ENCODE measurements at places on chromosomes 5 and 9.

- DNase-seq, result no peak
Measured at GRCh38 chr5:73278693-73279092, 105.7 kb downstream of the TMEM174 start.

- DNase-seq, result no peak
Measured at GRCh38 chr5:104821606-104822005, 1259.0 kb upstream of the NUDT12 start.

DNA sequence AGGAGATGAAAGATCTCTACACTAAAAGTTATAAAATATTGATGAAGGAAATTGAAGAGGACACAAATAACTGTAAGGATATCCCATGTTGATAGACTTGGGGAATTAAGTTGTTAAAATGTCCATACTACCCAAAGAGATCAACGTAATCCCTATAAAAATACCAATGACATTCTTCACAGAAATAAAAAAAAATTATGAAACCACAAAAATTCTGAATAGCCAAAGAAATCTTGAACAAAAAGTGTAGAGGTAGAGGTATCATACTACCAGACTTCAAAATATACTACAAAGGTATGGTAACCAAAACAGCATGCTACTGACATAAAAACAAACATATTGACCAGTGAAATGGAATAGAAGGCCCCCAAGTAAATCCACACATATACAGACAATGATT lies 71.5 kb upstream of the ELL2 start:
- no peak for DNase-seq

DNA sequence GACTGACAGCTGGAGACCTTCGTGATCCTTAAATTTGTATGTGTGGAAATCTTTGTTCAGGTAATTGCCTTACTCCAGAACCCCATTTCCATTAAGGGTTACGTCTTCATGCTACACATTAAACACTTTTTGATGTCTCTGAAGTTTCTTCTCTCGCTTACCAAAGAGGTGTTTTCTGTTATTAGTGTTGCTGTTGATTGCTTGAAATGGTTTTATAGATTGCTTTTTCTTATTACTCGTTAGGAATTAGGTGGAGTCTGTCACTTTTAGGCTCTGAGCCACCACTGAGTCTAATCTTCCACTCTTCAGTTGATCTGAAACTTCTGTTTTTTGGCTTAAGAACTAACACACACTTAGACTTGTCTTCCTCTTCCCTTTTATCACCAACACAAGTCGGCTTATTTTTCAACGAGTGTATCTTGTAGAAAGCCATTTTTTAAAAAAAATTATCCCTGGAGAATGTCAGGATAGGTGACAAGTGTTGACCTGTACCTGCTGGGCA lies 62.2 kb upstream of the PPARGC1B start:
- DNase-seq, result no peak

DNA sequence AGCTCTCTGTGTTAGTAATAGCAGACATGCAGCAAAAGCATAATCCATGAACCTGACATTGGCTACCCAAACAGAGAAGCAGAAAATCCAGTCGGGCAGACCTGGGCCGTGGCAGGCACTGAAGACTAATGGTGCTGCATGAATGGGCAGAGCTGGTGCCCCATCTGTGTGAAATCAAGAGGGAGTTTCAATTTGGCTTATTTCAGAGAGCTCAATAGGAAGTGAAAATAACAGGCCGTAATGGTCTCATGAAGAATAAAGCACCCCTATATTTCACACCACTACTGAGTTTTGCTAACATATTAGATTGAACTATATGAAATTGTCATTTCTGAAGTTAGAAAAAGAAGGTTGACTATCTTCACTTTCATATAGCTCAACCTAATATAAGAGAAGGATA lies 149.7 kb downstream of the ENC1 start:
- no peak for DNase-seq

DNA sequence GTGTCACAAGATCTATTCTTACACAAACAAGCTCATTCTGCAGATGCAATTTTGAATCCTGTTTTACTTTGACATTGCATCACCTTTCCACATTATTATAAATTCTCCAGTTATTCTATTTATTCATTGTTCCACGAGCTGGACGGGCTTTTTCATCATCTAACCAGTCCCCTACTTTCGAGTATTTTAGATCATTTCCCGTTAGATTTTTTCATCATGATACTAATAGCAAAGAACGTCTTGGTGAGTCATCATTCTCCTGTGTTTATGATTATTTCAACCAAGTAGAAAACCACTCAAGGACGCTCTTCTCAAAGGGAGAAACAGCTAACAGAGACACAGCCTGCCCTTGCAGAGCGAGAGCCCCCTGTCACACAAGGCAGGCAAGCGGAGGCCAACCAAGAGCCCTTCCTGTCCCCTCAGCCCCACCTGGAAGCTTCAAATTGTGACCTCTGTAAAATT lies 15.1 kb downstream of the BBLN start:
- no peak for DNase-seq

GRCh38 chr9:124256517-124257069 lies 1.2 kb upstream of the NEK6 start:
- DNase-seq, result no peak

- DNase-seq, result peak; percentile 16
Measured at GRCh38 chr5:166058660-166059059, 2232.8 kb upstream of the WWC1 start.
